ENCODE measurements at places on chromosomes 2 and 18.

- no peak for DNase-seq
Measured at GRCh38 chr2:12883906-12884305, 167.2 kb downstream of the TRIB2 start.

- no peak for DNase-seq
Measured at GRCh38 chr2:172394002-172394401, 33.4 kb upstream of the ITGA6 start.

- no peak for DNase-seq
Measured at GRCh38 chr2:31386172-31386571, 28.4 kb downstream of the XDH start.

- DNase-seq = no peak
Measured at GRCh38 chr18:61466736-61467135, 133.5 kb downstream of the CDH20 start.

GRCh38 chr2:120832296-120833070 lies 96.8 kb downstream of the GLI2 start:
- no peak for DNase-seq
